ENCODE measurements at places on chromosomes 12 and 14.
A peak's percentile ranks its signal among the peaks of the same experiment; 100 is the strongest.

DNA sequence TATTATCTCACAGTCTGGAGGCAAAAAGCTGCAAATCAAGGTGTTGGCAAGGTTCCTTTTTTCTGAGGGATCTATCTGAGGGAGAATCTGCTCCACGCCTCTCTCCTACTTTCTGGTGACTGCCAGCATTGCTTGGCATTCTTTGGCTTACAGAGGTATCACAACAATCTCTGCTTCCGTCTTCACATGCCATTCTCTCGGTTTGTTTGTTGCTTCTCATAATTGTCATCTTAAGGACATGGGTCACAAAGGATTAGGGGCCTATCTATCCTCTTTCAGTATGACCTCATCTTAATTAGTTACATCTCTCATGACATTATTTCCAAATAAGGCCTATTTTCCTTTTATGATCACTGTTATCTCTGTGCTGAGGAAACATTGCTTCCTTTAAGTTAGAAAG is 345.0 kb downstream of the FOXG1 start:
- no peak for DNase-seq

GRCh38 chr12:59010118-59010517 is 89.8 kb upstream of the LRIG3 start:
- no peak for DNase-seq

DNA sequence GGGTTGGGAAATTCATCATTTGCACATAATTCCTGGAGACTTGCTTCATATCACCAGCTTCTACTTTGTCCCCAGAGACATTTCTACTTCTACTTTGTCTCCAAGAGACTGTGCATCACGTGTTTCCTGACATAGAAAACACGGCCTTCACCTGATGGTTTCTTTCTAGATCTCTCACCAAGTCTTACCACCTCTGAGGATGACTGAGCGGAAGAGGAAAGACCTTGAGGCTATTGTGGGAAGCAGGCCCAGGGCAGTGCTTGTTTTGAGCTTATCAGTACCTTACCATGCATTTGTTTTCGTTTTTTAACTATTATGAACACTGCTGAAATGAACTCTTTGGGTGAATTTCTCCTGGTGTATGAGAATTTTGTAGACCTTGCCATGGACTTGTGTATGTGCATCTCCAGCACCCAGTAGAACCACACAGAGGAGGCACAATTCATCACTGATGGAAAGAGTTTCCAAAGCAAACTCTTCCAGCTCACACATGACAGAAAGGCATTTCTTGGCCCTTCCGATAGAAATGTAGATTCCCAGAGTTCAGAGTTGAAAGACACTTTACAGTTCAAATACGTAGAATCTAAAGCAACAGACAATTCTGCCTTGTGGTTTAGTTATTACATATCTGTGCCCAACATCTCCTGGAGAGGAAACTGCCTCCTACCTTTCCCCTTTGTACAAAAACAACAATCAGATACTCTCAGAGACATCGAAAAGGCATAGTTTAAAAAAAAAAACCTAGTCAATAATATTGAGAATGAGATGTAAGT is 434.7 kb downstream of the FUT8 start:
- no peak for DNase-seq

- DNase-seq = no peak
These were observed 263.0 kb upstream of the E2F7 start for GRCh38 chr12:77328326-77328725.

DNA sequence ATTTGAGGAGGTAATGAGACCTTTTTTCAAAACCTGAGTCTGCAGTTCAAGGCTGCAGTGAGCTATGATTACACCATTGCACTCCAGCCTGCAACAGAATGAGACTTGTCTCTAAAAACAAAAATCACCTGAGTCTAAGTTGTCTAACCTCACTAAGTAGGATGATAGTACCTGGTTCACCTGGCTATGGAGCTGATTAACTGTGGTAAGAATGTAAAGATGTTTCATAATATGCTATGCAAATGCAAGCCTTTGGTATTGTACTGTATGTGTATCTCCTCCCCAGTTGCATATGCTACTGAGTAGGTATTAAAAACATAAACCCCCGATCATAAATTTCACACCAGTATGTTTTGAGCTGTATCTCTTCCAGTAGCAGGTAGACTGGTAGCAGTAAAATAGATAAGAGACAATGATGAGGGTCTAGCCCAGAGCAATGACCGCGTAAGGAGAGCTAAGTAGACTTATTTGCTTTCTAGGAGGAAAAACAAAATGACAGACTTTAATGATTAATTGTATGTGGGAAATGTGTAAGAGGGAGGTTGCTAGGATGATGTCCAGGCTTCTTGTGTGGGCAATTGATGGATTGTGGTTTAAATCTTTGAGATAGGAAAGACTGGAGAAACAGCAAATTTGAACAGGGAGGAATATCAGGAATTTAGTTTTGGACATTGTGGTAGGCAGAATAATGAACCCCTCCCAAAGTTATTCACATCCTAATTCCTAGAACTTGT is 41.6 kb upstream of the EGLN3 start:
- DNase-seq = no peak

DNA sequence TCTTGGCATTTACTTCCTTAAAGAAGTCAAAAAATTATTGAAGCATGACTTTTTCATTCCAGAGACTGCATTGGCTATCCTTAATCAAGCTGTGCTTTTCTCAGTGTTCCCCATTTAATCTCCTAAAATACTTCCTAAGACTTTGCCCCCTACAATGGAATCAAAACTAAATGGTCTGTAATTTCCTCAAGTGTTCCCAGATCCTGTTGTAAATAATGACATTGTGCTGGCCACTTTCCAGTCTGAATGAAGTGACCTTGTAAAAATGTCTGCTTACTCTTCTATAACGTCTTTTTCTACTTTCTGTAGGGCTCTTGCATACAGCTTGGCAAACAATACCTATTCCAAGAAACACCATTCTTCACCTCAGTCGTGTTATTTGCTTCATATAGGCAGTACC is 45.3 kb upstream of the MBIP start:
- DNase-seq = no peak

DNA sequence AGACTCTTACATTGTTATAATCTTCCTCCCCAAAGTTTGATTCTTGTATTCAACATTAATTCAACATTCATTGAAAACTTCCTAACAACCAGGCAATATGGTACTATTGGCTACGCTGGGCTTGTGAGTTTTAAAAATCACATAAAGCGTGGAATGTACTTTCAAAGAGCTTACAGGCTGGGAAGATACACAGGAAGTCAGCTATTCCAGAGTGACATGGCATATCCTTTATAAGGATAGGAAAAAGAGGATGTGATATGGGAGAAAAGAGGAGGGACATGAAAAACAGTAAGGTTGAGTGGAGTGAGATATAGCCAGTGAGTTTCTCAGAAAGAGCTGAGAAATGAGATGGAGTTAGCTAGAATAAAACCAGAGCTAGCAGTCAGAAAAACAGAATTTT is 103.6 kb upstream of the ATF7IP start:
- DNase-seq = no peak

GRCh38 chr12:120856980-120857379 is 47.2 kb downstream of the SPPL3 start:
- peak; percentile 29 for DNase-seq

DNA sequence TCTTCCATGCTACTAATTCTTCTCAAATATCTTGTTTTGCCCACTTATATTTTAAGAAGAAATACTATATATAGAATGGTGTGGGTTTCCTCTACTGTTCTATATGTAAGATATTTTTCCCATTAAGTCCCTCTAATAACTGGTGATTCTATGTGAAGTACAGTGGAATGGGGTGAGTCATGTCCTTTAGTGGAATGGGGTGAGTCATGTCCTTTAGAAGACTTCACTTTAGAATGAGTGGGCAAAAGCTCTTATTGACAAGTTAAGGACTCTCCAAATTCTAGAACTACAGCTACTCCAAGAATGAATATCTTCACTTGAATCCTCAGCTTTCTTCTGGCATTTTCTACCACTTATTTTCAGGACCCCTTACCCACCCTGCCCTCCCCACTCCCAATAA is 349.9 kb downstream of the ETNK1 start:
- DNase-seq = no peak

GRCh38 chr12:28883406-28883997 is 265.6 kb upstream of the FAR2 start:
- DNase-seq = no peak
